Aorta (tissue), 5 donors: ENCODE measurements at places on chromosomes 1 and 21. TPM values are rescaled to one million over a fixed set of nuclear protein-coding genes. Genes with fewer than 3 reads are reported as not detected.

DNA sequence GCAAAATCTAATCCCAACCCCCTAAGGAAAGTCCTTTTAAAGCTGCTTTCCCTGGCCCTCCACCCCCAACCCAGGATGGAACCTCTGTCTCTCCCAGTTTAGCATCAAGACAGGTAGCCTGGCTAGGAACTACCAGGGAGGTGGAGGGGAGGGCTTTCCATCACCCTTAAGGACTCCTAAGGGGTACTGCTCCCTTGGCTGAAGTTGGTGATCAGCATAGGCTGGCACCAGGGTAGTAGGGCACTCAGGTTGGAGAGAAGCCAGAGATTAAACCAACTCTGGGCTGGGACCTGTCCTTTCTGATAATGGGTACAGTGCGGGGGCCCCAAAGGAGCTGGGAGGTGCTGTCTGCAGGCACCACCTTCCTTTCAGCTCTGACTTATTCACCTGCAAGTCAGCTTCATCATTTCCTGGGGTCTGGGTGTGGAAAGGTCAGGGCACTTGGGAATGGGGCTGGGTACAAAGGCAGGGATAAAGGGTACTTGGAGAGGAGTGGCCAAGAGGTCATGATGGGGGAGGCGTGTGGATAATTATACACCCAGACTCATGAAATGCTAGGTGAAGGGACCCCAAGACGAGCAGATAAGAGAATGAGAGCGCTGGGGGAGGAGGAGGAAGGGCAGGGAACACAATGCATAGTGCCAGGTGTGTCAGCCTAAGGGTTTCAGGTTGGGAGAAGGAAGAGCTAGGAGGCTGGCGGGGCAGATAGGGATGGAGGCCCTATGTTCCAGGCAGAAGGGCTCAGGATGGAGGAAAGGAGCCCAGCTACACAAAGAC lies 1.2 kb downstream of the ARHGEF2 start:
- no peaks in the 10 kb centered on the region for H3K27me3 ChIP-seq
- H3K27ac ChIP-seq: peak overlapping the region; percentile 93
- H3K36me3 ChIP-seq: no peaks in the 10 kb centered on the region
- peak overlapping the region; percentile 96 for H3K4me3 ChIP-seq
- peaks cover 5% of the 10 kb centered on the region for H3K4me1 ChIP-seq
- no peak for DNase-seq

DNA sequence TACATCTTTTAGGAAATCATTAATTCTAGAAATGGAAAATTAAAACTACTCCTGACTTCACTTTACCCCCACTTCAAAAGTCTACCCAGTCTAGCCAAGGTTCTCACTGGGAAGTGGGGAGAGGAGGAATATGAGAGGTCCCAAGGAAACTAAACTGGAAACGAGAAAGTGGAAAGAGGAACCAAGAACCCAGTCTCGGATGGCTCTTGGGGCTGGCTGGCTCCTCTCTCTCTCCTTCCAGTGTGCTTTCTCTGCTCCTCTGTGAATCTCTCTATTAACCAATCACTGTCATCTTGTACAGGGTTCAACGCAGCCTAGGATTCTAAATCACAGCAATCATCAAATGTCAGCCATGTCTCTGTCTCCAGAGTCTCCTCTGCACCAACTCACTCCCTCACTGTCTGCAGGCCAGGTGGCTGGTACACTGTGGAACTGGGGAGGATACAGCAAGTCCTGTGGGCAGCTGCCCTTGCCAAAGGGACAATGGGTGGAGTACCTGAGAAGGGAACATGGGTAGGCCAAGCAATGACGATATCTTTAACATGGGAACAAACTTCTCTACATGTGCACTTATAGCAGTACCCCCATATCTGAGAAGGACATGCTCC lies 33.7 kb downstream of the GNB1 start:
- peak overlapping the region; percentile 62 for H3K27ac ChIP-seq
- H3K4me3 ChIP-seq: no peak overlapping the region
- H3K36me3 ChIP-seq: no peaks in the 10 kb centered on the region
- DNase-seq: no peak
- H3K4me1 ChIP-seq: peaks cover 3% of the 10 kb centered on the region
- no peaks in the 10 kb centered on the region for H3K27me3 ChIP-seq

- no peak overlapping the region for H3K4me3 ChIP-seq
- peaks cover 3% of the 10 kb centered on the region for H3K4me1 ChIP-seq
- DNase-seq: no peak
- H3K36me3 ChIP-seq: no peaks in the 10 kb centered on the region
- H3K27ac ChIP-seq: no peak overlapping the region
Observed at GRCh38 chr1:45840704-45841103, 37.3 kb downstream of the MAST2 start.

- H3K27ac ChIP-seq: no peak overlapping the region
- no peak for DNase-seq
- no peak overlapping the region for H3K4me3 ChIP-seq
Observed at GRCh38 chr1:75034376-75034775, 99.8 kb upstream of the LHX8 start.

- no peaks in the 10 kb centered on the region for H3K36me3 ChIP-seq
- H3K27ac ChIP-seq: no peak overlapping the region
- no peak for DNase-seq
- H3K27me3 ChIP-seq: no peaks in the 10 kb centered on the region
Observed at GRCh38 chr1:181726320-181727012, 243.1 kb downstream of the CACNA1E start.

DNA sequence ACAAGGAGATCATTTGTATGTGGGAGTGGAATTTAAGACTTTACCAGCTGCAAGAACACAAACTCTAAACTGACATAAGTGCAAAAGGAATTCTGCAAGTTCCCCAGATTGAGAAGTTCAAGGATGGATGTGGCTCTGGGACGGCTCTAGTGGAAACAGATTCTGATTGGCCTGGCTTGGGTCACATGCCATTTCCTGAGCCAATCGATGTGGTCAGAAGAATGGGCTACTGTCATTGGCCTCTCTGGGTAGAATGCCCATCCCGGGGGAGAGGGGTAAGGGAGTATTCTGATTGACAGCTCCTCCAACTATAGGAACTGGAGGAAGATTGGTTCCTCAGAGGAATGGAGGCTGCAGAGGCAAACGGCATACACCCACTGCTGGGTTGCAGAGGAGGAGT lies 6.0 kb upstream of the IFNLR1 start:
- no peak overlapping the region for H3K4me3 ChIP-seq
- no peaks in the 10 kb centered on the region for H3K4me1 ChIP-seq
- H3K36me3 ChIP-seq: no peaks in the 10 kb centered on the region
- no peaks in the 10 kb centered on the region for H3K27me3 ChIP-seq
- no peak for DNase-seq

DNA sequence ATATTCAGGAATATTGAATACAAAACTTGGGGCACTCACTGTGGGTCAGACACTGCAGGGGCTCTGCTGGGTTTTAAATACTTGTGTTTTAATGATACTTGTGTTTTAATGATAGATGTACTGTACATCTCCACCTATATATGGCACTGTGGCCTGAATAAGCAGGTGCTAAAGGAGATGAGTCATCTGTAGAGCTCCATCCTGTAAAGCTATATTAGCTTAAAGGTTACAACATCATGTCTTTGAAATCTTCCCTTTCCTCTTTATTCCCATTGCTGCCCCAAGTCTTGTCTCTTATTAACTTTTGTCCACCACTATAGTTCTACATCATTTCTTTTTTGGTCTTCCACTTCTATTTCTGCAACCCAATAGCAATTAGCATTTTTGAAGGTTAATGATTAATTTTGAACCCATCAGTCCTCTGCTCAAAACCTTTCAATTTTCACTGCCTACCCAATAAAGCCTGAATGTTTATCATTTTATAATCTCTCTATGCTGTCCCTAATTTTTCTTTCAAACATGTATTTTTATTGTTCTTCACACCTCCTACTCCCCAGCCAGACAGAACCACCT lies 113.3 kb upstream of the PTGFR start:
- H3K4me3 ChIP-seq: no peak overlapping the region
- H3K4me1 ChIP-seq: no peaks in the 10 kb centered on the region
- no peak overlapping the region for H3K27ac ChIP-seq
- DNase-seq: no peak
- no peaks in the 10 kb centered on the region for H3K36me3 ChIP-seq

- no peaks in the 10 kb centered on the region for H3K27me3 ChIP-seq
- no peak overlapping the region for H3K4me3 ChIP-seq
- H3K27ac ChIP-seq: peak overlapping the region; percentile 82
- no peak for DNase-seq
- peaks cover 3% of the 10 kb centered on the region for H3K4me1 ChIP-seq
Observed at GRCh38 chr1:45892068-45892785, 88.8 kb downstream of the MAST2 start.

- H3K27me3 ChIP-seq: no peaks in the 10 kb centered on the region
- no peaks in the 10 kb centered on the region for H3K36me3 ChIP-seq
- no peak overlapping the region for H3K27ac ChIP-seq
- H3K4me1 ChIP-seq: no peaks in the 10 kb centered on the region
- DNase-seq: no peak
Observed at GRCh38 chr1:10431070-10431730, 967 bp downstream of the CENPS start.

ESRRG gene
- polyA plus RNA-seq: 1.3 TPM

C1QC gene
- polyA plus RNA-seq: 230 TPM
